ENCODE measurements at places on chromosomes 1 and 21. TPM values are rescaled to one million over a fixed set of nuclear protein-coding genes. Genes with fewer than 3 reads are reported as not detected.

The SLAMF9 gene
- not detected for total RNA-seq

The GBP6 gene
- not detected for total RNA-seq

The DNASE2B gene
- not detected for total RNA-seq

DNA sequence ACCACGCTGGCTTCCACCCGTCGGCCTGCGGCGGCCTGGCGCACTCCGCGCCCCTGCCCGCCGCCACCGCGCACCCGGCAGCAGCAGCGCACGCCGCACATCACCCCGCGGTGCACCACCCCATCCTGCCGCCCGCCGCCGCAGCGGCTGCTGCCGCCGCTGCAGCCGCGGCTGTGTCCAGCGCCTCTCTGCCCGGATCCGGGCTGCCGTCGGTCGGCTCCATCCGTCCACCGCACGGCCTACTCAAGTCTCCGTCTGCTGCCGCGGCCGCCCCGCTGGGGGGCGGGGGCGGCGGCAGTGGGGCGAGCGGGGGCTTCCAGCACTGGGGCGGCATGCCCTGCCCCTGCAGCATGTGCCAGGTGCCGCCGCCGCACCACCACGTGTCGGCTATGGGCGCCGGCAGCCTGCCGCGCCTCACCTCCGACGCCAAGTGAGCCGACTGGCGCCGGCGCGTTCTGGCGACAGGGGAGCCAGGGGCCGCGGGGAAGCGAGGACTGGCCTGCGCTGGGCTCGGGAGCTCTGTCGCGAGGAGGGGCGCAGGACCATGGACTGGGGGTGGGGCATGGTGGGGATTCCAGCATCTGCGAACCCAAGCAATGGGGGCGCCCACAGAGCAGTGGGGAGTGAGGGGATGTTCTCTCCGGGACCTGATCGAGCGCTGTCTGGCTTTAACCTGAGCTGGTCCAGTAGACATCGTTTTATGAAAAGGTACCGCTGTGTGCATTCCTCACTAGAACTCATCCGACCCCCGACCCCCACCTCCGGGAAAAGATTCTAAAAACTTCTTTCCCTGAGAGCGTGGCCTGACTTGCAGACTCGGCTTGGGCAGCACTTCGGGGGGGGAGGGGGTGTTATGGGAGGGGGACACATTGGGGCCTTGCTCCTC is 1.9 kb downstream of the OLIG2 start:
- DNase-seq = no peak
- no peaks in the 10 kb centered on the region for H3K36me3 ChIP-seq
- no peaks in the 10 kb centered on the region for H3K4me1 ChIP-seq
- no peaks in the 10 kb centered on the region for H3K27me3 ChIP-seq

DNA sequence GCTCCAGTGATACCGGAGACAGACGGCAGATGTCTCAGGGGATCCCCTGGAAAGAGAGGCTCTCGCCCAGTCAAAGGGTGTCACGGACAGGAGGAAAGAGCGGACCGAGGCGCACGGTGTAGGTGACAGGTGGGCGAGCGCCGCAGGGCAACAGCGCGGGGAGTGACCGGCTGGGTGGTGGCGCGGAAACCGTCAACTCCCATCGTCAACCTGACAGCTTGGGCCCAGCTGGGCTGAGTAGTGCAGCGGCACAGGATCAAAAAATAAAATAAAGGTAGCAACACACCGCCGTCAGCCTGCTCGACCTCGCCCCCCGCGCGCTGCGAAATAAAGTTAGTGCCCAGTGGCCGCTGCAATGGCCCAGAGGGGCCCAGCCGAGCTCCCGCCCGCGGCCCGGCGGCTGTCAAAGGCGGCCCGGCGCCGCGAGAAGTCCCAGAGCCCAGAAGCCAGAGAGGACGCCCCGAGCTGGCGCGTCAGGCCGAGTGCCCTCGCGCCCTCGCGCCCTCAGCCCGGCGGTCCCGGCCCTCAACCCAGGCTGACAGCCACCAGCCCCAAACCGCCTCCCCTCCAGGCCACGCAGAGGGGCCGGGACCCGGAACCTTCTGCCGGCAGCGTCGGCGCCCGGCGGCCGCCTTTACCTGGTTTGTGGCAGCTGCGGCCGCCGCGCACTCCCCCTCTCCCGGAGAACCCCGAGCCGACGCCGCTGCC is at the start of gene LYST:
LYST (minus strand) TSS at position 702 of the 708 bp plus-strand sequence. CDS start 36,489 bp downstream, outside the sequence.
- H3K36me3 ChIP-seq = no peaks in the 10 kb centered on the region
- H3K4me3 ChIP-seq = peak within 1 kb of the TSS; percentile 73
- peaks cover 21% of the 10 kb centered on the region for H3K4me1 ChIP-seq
- H3K27me3 ChIP-seq = no peaks in the 10 kb centered on the region

- no peak for DNase-seq
- H3K36me3 ChIP-seq = no peaks in the 10 kb centered on the region
- H3K4me3 ChIP-seq = no peak overlapping the region
- H3K27ac ChIP-seq = no peak overlapping the region
Measured at GRCh38 chr1:235015291-235015985, 113.2 kb downstream of the TOMM20 start.

The CFHR1 gene
- total RNA-seq = not detected

GRCh38 chr1:243316366-243316989 is 60.6 kb downstream of the SDCCAG8 start:
- H3K27ac ChIP-seq = no peak overlapping the region
- no peaks in the 10 kb centered on the region for H3K27me3 ChIP-seq
- H3K4me3 ChIP-seq = no peak overlapping the region
- no peak for DNase-seq
- no peaks in the 10 kb centered on the region for H3K36me3 ChIP-seq

DNA sequence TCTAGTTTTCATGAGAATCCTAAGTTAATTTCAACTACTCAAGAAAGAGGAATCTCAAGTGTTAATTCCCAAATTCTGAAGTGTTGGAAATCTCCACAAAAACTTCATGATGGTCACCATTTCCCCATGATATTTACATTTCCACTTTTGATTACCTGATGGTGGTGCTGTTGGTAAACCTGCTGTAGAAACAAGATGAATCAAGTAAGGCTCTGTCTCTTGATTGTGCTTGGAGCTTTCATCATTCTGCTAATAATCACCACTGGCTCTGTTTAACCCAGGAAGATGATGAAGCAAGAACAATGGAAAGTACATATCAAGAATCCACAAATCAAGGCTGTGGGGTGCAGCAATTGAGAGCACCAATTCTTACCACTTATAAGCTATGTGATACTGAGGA is 77.8 kb downstream of the C4BPA start:
- H3K4me3 ChIP-seq = no peak overlapping the region
- DNase-seq = no peak
- no peaks in the 10 kb centered on the region for H3K27me3 ChIP-seq
- no peaks in the 10 kb centered on the region for H3K4me1 ChIP-seq

DNA sequence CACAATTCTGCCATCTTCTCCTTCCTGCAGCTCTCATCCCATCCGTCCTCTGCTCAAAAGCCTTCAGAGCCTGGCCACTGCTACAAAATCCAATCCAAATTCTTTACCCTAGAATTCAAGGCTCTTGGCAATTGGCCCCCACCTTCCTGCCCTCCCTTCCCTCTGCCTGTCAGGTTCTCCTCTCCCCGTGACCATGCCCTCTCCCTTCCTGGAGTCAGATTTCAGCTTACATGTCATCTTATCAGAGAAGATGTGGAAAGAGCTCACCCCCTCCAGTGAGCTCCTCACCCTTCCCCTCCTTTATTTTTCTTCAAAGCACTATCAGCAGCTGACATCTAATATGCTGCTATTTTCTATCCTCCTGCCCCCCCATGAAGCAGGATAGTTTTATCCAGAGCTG is 86.9 kb downstream of the GRIK3 start:
- H3K4me1 ChIP-seq = peaks cover 10% of the 10 kb centered on the region
- DNase-seq = no peak
- no peak overlapping the region for H3K27ac ChIP-seq

DNA sequence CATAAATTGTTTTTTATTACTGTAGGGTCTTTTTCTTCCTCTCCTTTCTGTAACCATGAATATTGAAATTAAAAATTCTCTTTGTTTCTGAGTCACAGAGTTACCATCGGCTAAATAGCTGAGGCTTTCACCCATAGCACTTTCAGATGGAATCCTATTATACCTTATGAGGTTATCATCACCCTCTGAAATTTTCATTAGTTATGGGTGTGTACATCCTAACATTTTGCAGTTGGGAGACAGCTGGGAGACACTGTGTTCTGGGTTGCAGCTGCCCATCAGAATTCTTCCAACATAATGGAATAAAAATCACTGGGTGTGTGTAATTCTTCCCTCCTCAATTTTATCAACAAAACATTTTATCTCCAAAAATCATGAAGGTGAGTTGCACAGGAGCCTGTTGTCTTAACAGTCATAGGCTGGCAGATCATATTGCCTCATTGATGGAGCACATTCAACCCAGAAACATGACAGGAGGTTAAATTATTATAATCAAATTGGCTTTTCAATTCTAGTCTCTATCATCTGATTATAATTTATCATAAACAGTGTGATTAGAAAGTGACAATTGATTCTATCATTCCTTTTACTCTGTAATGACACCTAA is 17.4 kb downstream of the CYYR1 start:
- H3K27me3 ChIP-seq = no peaks in the 10 kb centered on the region
- no peak for DNase-seq
- no peaks in the 10 kb centered on the region for H3K36me3 ChIP-seq
- H3K4me3 ChIP-seq = no peak overlapping the region
- no peak overlapping the region for H3K27ac ChIP-seq

DNA sequence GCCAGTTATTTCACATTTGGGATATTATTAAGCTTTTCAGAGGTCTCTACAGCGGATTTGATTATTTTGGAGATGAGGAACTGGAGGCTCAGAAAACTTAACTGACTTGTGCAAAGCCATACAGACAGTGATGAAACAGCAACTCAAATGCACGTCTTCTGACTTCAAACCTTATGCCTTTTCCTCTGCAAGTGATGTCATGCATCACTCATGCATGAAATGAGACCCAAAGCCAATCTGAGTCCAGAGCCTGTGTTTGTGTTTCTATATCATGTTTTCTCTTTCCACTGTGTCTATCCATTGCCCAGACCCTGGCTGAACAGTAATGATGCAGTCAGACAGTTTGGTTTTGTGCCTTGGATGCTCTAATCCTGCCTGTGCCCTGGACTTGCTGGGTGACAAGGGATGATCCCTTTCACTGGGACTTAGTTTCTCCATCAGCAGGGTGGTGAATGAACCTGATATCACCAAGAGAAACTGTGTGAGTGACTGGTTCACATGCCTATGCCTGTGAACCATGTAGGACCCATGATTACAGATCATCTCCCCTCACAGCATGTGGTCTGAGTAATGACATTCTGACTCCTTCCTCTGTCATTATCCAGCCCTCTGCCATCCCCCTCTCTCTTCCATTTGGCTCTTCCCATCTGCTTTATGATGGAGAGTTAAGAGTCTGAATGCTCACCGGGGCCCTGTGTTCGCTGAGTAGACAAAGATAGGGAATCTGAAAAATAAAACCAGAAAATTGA is 33.4 kb downstream of the SLAMF6 start:
- peak; percentile 68 for DNase-seq
- peak overlapping the region; percentile 97 for H3K27ac ChIP-seq
- H3K27me3 ChIP-seq = no peaks in the 10 kb centered on the region
- H3K4me3 ChIP-seq = peak overlapping the region; percentile 46
- H3K4me1 ChIP-seq = peaks cover 68% of the 10 kb centered on the region

- H3K27me3 ChIP-seq = no peaks in the 10 kb centered on the region
- peak; percentile 35 for DNase-seq
- no peak overlapping the region for H3K4me3 ChIP-seq
- H3K4me1 ChIP-seq = peaks cover 7% of the 10 kb centered on the region
- no peaks in the 10 kb centered on the region for H3K36me3 ChIP-seq
Measured at GRCh38 chr1:209746451-209747165, 9.2 kb upstream of the TRAF3IP3 start.

GRCh38 chr1:54887665-54888071 is 673 bp upstream of the DHCR24 start:
- DNase-seq = no peak
- no peaks in the 10 kb centered on the region for H3K27me3 ChIP-seq
- H3K4me1 ChIP-seq = peaks cover 30% of the 10 kb centered on the region
- H3K36me3 ChIP-seq = peaks cover 28% of the 10 kb centered on the region

The SEC16B gene
- total RNA-seq = 0.11 TPM

DNA sequence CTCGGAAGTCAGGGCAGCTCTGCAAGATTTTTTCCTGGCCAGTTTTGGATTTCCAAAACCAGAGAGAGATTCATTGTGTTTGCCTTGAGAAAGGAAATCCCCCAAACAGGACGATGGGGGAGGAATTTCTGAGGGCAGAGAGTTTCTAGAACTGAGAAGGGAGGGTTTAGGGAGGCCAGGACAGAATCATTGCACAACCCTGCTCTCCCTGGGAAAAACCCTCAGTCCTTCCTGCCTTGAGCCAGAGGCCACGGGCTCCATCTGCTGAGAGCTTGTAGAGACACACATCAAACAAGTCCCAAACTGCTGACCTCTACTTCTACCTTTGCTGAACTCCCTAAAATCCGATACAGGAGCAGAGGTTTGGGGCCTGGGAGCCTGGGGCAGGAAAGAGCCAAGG is 99.7 kb downstream of the NMNAT2 start:
- H3K4me1 ChIP-seq = no peaks in the 10 kb centered on the region
- H3K27ac ChIP-seq = no peak overlapping the region
- H3K4me3 ChIP-seq = no peak overlapping the region
- H3K36me3 ChIP-seq = no peaks in the 10 kb centered on the region
- no peak for DNase-seq

GRCh38 chr1:6460301-6461050 is 5.5 kb downstream of the TNFRSF25 start:
- no peak for DNase-seq
- H3K4me3 ChIP-seq = no peak overlapping the region
- no peaks in the 10 kb centered on the region for H3K27me3 ChIP-seq
- H3K36me3 ChIP-seq = no peaks in the 10 kb centered on the region

GRCh38 chr1:186975220-186975619 is 146.5 kb downstream of the PLA2G4A start:
- no peak for DNase-seq
- H3K27me3 ChIP-seq = no peaks in the 10 kb centered on the region
- no peak overlapping the region for H3K27ac ChIP-seq
- H3K36me3 ChIP-seq = no peaks in the 10 kb centered on the region

DNA sequence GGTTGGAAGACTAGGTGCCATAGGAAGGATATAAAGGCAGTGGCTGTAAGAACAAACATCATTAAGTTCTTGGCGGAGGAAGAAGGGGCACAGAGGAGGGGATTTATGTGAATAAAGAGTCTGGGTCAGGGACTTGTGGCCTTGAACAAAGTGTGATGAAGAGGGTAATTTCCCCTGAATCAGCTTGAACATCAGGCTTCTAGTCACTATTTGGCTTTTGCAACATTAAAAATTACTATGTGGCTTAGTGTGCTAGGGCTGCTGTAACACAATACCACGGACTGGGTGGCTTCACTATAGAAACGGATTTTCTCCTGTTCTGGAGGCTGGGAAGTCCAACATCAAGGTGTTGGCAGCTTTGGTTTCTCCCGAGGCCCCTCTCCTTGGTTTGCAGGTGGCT is 70.5 kb upstream of the CNIH3 start:
- H3K4me3 ChIP-seq = no peak overlapping the region
- H3K36me3 ChIP-seq = no peaks in the 10 kb centered on the region
- H3K27me3 ChIP-seq = 0 out of 2 replicates have a peak, but pooled peaks cover 3% of the 10 kb centered on the region
- H3K27ac ChIP-seq = no peak overlapping the region

GRCh38 chr1:207988326-207989165 is 77.6 kb upstream of the CD34 start:
- H3K36me3 ChIP-seq = no peaks in the 10 kb centered on the region
- H3K27me3 ChIP-seq = no peaks in the 10 kb centered on the region
- DNase-seq = no peak
